Large intestine (tissue), 12 donors: ENCODE measurements at places on chromosomes 1 and 21. TPM values are rescaled to one million over a fixed set of nuclear protein-coding genes. Genes with fewer than 3 reads are reported as not detected.

The PEA15 gene
- 74.8 TPM for polyA plus RNA-seq

The TMEM125 gene
- 29.7 TPM for polyA plus RNA-seq

The TCEANC2 gene
- 5.6 TPM for polyA plus RNA-seq

- DNase-seq: no peak
Observed at GRCh38 chr1:76905876-76906595, 38.8 kb downstream of the ST6GALNAC5 start.

GRCh38 chr1:197686702-197687355 lies 88.5 kb downstream of the DENND1B start:
- no peak for DNase-seq

GRCh38 chr1:220824031-220824989 lies 37.6 kb downstream of the MTARC1 start:
- no peak for DNase-seq

DNA sequence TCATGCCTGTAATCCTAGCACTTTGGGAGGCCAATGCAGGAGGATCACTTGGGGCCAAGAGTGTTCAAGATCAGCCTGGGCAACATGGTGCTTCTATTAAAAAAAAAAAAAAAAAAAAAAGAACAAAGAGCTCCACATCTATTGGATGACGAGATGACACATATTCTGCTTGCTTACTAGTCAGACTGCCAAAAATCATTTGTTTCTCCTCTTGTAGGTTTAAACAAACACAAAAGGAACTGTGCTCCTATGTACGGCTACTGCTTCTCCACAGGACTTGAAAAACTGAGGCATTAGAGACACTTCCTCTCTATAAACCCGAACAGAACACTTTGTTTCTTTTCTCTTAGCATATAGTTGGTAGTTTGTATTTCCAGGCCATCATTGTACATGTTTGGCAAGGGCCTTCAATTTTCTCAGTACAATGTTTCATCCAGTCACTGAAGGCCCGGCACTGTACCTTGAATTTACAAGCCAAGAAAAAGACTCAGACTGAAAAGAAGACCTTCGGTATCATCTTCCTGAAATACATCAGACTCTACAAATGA lies 6.0 kb downstream of the TRIT1 start:
- no peak for DNase-seq
